ENCODE measurements at places on chromosomes 3 and 15.

GRCh38 chr3:127716384-127716783, 43.6 kb downstream of the ABTB1 start:
- no peak for DNase-seq

- no peak for DNase-seq
Measured at GRCh38 chr3:172546105-172546504, 22.9 kb upstream of the TNFSF10 start.

DNA sequence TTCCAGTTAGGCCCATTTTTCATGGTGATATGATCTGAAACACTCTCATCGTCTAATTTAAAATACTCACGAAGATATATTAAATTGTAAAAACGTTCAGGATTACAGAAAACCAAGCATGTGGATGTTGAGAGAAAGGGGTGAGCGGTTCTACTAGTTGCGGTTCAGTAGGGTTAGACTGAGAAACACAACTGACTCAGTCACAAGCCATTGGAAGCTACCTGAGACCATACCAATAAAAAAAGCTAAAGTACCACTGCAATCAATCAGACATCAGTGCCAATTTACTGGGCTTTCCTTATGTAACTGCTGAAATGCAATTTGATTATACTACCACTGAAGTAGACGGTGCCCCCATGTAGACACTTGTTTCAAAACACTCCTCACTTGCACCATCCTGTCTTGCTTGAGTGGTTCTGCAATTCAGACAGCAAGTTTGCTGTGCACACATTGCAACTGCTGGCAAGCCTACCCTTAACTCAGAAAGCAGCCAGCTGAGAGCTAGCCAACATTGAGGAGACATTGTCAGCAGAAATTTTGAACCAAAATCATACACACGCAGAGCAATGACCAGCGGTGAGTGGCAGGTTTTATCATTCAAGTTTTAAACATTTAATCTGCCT, 368.7 kb upstream of the ARHGEF26 start:
- DNase-seq: no peak

- no peak for DNase-seq
Measured at GRCh38 chr3:12620729-12621128, 43.2 kb downstream of the RAF1 start.

- DNase-seq: no peak
Measured at GRCh38 chr3:31095255-31095654, 200.8 kb upstream of the GADL1 start.

DNA sequence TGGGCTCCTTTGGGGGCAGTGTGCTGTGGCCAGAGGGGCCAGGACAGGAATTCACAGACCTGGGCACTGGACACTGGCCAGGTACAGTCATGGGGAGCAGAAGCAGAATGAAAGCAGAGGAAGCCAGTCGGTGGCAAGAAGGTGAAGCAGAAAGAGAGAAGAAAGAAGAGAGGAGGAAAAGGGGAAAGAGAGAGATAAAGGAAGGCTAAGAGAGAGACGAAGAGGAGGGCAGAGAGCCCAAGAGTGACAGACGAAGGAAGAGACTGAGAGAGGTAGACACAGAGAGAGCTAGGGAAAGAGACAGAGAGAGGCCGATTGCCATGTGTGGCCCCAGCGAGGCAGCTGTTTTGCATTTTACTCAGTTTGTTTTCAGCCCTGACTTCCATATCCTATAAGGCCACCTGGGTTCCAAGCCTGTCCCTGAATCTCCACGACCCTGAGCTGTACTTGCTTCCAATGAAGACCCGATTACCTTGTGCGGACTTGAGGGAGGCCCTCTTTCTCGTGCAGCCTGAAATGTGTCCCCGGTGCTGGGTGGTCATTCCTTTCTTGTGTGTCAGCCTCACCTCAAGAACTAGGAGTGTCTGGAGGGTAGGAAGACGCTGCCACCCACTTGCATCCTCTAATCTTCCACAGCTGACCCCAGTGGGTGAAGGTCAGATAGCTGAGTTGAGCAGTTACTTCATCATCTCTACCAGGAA, 73.9 kb downstream of the LSM3 start:
- no peak for DNase-seq

- no peak for DNase-seq
Measured at GRCh38 chr15:89321521-89322410, 12.9 kb downstream of the POLG start.

- DNase-seq: no peak
Measured at GRCh38 chr3:170102431-170102830, 64.6 kb downstream of the GPR160 start.

DNA sequence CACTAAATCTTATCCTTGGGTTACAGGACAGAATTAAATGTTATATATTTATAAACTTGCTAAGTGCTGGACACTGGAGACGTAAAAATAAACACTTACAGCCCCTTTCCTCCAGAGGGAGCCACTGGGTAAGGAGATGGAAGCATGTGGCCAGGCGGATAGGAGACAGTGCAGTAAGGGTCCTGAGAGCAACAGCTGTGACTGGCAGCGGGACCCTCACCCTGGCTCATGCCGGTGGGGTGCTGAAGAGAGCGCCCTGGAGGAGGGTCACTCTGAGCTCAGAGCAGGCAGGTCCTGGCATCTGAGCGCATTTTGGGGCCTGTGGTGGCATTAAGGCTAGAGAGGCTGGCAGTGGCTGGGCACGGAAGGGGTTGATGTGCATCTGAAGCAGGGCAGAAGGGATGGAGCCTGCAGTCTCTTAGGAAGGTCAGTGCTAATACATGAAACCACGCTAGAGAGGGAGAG, 16.0 kb downstream of the SEC61A1 start:
- no peak for DNase-seq

DNA sequence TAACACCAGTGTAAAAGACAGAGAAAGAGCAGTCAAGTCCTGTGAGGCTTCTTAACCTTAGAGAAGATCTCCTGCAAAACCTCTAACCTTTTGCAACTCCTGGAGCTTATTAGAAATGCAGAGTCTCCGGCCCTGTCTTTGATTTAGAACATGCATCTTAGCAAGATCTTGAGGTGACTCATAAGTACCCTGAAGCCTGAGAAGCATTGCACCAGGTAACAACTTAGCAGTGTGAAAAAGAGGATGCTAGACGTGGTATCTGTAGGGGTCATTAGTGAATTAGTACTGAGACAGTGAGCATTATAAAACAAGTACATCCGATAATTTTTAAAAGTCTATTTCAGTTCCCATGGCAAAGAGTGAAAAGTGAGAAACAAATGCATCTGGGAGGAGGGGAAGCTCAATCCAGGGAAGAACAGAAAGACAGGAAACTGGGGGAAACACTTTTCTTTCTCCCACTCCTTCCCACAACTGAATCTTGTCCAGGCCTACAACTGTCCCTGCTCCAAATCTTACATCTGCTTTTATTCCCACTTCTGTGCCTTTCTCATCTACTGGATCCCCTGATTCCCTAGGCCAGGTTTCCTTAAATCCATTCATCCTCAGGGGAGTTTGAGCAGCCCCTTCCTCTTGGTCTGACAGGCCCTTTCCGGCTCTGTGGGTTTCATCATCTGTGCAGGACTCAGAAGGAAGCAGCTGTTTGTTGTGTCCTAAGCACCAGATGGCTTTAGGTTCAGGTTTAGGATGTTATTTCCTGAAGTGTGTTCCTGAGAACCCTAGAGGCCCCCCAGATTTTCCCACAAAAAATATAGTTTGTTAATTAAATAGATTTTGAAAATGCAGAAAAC, 128.1 kb upstream of the IL12A start:
- no peak for DNase-seq

DNA sequence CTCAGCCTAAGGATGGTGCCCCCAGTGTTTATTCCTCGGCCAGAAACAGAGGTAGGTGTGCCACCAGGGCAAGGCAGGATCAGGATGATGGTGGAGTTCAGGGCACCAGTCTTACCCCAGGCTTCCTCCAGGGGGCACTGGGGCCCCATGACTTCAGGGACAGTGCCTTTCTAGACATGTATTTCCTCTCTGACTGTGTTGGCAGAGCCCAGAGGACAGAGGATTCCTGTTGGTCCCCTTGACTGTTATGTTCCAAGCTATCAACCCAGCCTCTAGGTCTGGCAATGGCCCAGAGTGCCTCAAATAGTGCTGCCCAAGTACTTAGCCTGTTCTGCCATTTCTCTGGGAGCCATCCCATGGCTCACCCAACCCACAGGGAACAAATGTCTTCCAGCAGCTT, 2.8 kb downstream of the HEMK1 start:
- DNase-seq: peak; percentile 80

DNA sequence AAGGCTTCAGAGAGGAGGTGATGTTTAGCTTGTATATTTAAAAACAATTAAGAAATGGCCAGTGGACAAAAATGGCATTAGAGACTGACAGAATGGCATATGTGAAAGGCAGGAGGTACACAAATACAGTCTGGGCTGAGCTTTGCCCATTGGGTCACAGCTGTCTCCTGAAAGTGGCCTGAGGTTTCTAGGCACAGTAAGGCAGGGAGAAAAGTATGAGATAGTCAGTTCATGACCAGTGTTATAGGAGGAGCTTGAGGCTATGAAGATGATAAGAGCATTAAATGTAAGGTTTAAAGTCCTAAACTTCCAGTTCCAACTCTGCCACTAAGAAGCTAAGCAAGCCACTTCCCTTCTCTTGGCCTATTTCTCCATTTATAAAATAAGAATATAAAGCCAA, 111.2 kb upstream of the SETMAR start:
- DNase-seq: no peak

DNA sequence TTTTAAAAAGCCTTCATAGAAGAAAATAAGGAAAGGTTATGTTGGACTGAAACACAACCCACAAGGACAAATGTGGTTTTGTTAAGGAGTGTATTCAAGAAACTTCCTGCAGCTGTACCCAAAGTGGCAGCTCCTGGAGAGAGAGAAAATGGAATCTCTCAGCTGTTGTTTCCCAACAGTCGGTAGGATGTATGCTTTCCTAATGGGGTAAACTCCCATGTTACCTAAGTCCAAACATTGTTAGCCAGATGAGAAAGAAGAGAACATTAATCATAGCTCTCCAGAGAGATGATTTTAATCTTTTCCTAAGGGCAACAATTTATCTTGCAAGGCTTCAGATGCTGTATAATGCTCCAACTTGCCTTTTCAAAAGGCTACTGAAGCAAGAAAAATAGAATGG, 22.6 kb upstream of the TEX9 start:
- no peak for DNase-seq

DNA sequence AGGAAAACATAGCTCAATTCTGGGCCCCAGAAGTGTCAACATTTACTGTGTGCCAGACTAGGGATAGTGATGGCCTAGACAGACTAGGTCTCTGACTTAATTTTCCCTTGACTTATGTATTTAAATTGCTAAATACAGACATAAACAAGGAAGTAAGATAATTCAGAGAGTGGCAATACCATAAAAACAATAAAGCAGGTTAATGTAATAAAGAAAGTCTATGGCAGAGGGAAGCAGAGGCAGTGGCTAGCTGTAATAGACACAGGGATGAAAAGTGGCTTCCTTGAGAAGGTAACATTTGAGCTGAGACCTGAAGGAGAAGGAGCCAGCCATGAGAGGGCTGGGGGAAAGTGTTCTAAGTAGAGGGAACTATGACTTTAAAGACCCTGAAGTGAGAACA, 95.7 kb downstream of the TNIK start:
- DNase-seq: no peak

DNA sequence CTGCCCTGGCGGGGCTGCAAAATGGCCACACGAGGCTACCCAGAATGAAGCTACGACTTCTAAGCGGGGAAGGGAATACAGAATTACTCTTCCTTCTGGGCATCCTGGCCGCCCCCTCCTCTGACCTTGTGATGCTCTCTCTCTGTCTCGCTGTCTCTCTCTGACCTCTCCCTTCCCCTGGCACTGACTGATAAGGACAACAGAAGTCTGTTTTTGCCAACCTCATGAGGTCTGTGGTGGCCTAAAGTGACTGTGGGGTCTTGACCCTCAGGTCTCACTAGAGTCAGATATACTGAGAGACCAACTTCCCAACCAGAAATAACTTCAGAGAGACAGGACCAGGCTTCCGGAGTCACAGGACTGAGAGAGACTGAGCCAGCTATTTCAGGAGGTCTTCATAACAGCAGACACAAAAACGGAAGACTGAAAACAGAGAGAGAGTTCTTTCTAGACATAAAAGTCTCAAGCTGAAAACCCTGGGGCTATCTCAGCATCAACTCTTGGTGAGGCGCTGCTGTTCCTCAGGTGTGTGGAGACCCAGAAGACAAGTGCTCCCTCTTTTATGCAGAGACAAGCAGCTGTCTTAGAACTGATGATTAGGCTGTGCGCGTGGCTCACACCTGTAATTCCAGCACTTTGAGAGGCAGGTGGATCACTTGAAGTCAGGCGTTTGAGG, 38.2 kb upstream of the CFAP161 start:
- DNase-seq: no peak

DNA sequence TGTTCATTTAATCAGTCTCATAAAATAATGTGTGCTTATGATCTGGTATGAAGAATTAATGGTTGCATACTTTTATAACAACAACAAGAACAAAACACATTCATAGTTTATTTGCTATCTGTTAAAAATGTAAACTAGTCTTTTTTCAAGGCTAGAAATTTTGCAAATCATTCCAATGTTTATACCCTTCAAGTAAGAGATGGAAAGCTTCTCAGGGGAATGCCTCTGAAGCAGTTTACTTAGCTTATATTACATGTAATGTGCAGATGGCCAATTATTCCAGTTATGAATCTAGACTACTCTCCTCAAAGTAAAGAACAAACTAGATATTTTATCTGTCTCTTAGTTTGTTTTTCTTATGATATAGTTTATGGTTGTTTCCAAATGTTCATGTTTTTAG, 575.4 kb downstream of the NAALADL2 start:
- no peak for DNase-seq

GRCh38 chr15:64092864-64093626, 593 bp downstream of the CIAO2A start:
- peak; percentile 11 for DNase-seq

GRCh38 chr3:139521816-139522215, 17.7 kb downstream of the RBP1 start:
- no peak for DNase-seq

DNA sequence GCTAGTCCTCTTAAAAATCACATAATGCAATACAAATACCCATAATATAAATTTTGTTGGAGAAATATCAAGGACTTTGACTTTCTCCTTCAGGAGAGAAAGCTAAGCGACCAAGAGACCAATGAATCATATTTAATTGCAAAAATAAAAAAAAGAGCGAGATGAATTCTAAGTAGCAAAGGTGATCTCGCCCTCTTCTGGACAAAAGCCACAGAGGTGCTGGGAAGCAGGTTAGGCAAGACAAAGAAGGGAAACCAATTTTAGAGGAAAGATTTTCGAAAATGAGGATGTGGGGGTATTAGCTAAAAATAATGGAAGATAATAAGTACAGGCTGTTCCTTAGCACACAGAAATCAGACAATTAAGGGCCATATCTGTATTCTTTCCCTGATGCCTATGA, 111.4 kb upstream of the PLAAT1 start:
- no peak for DNase-seq

DNA sequence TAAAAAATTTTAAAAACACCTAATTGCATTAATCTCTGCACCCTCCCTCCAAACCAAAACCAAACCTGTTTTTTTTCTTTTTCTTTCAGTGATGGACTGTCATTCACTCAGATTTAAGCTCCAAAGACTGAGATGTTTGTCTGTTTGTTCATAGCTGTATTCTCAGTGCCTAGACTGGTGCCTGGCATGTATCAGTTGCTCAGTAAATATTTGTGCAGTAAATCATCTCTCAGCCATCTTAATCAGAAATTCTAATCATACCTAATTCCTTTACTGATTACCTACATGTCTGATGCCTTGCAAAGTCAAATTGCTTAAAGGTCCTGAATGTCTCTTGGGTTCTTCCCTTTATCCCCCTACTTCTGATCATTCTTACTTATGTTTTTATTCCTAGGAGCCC, 138.8 kb downstream of the ZNF609 start:
- DNase-seq: no peak

- DNase-seq: no peak
Measured at GRCh38 chr15:99916668-99917223, 183.5 kb upstream of the LYSMD4 start.

- DNase-seq: no peak
Measured at GRCh38 chr3:118949113-118949760, 85.4 kb downstream of the IGSF11 start.
